ENCODE measurements at places on chromosomes 5 and 9. TPM values are rescaled to one million over a fixed set of nuclear protein-coding genes. Genes with fewer than 3 reads are reported as not detected.

NUTM2F gene
- not detected for total RNA-seq

SEMA6A gene
- total RNA-seq, result 28.7 TPM

FANCC gene
- 17.2 TPM for total RNA-seq

CTXN3 gene
- not detected for total RNA-seq

HAUS6 gene
- total RNA-seq, result 7.1 TPM

COL23A1 gene
- 3.7 TPM for total RNA-seq

GNA14 gene
- 11.0 TPM for total RNA-seq

ANKRD31 gene
- 1.2 TPM for total RNA-seq

RACK1 gene
- total RNA-seq, result 3,043 TPM

MCTP1 gene
- 12.8 TPM for total RNA-seq

FOXD4L6 gene
- total RNA-seq, result not detected

NUTM2G gene
- not detected for total RNA-seq

IL33 gene
- total RNA-seq, result 35.4 TPM

SPARC gene
- total RNA-seq, result 273 TPM

APC gene
- total RNA-seq, result 92.8 TPM

CDKN2B-AS1 gene
- 5.9 TPM for total RNA-seq

CARD9 gene
- total RNA-seq, result 16.9 TPM

OBP2B gene
- not detected for total RNA-seq

UIMC1 gene
- 42.2 TPM for total RNA-seq

AGTPBP1 gene
- 12.3 TPM for total RNA-seq

FST gene
- 5.6 TPM for total RNA-seq

DBH gene
- 12.0 TPM for total RNA-seq

ZNF367 gene
- total RNA-seq, result 0.74 TPM

PCDHA9 gene
- 0.25 TPM for total RNA-seq

PRDM9 gene
- total RNA-seq, result not detected

EGFLAM gene
- 15.2 TPM for total RNA-seq

ETF1 gene
- 60.6 TPM for total RNA-seq

ZDHHC11 gene
- 5.6 TPM for total RNA-seq

F2RL2 gene
- total RNA-seq, result not detected

CBY3 gene
- not detected for total RNA-seq

HAVCR2 gene
- total RNA-seq, result 4.4 TPM

FOXD4L4 gene
- not detected for total RNA-seq

DNAH5 gene
- 0.49 TPM for total RNA-seq

FOXD4L5 gene
- not detected for total RNA-seq

IFT74 gene
- total RNA-seq, result 16.0 TPM

TMC1 gene
- total RNA-seq, result not detected

PPP3R2 gene
- total RNA-seq, result not detected

CDX1 gene
- not detected for total RNA-seq

PTPN3 gene
- total RNA-seq, result 15.5 TPM

DND1 gene
- 2.9 TPM for total RNA-seq

ADAMTS19 gene
- 1.7 TPM for total RNA-seq

IFNA13 gene
- not detected for total RNA-seq

MSX2 gene
- 1.2 TPM for total RNA-seq

GRIA1 gene
- not detected for total RNA-seq

Measured in vagina (tissue), 2 donors.